Left forelimb (tissue), 1 donor: ENCODE measurements at places on chromosomes 7 and 10.

DNA sequence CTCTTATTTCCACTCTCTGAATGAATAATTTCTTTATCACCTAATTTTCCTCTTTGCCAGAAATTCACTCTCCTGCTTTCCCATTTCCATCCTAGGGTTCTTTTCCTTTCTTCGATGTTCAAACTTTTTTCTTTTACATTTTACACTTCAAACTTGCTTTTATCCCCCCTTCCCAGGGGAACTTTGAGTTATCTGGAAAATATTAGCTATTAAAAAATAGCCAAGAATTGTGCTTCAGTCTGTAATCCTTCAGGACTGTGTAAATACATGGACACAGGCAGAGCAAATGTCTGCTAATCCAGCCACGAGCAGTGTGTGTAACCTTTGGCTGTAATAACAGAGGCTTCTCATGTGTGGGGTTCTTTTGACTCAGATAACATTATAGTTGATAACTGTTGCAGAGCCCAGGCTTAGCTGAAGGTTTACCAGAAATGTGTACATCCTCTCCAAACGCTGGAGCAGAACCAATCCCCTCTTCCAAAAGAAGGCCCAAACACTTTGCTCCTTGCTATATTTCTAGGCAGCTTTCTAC is 4.6 kb downstream of the ASB4 start:
- no peak for DNase-seq

DNA sequence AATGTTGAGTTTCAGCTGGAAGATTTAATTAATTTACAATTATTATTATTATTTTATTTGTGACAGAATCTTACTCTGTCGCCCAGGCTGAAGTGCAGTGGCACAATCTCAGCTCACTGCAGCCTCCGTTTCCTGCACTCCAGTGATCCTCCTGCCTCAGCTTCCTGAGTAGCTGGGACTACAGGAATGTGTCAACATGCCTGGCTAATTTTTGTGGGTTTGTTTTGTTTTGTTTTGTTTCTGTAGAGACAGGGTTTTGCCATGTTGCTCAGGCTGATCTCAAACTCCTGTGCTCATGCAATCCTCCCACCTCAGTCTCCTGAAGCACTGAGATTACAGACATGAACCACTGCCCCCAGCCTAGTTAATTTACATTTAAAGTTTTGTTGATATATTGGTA is 93.8 kb upstream of the MEOX2 start:
- DNase-seq: no peak

GRCh38 chr7:2687338-2687869 is 598 bp upstream of the AMZ1 start:
- no peak for DNase-seq

GRCh38 chr7:11616466-11616865 is 215.5 kb downstream of the THSD7A start:
- no peak for DNase-seq

GRCh38 chr10:28906415-28906814 is 229.1 kb downstream of the BAMBI start:
- DNase-seq: no peak

DNA sequence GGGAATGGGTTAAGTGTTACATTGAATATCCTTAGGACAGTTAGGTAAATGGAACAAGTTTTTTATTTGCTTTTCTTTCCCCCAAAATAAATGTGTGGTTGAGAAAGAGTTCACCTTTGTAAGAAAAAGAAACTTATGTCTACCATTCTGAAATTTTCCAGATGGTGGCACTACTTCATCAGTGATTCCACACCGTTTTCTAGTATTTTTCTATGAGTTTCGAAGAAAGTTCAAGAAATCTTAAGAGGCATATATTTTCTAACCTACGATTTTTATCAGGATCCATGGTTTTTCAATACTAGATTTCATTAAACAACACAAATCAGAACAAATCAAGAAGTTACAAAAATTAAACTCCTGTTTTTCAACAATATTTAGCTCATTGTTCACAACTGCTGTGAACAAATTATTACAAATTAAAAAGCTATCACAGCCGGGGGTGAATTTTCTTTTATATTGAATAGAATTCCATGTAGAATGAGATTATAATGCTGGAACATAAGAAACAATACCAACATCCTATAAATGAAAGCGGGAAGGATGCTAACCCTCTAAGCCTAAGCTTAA is 163.1 kb upstream of the NPVF start:
- no peak for DNase-seq
